ENCODE measurements at places on chromosomes 1 and 21.
A peak's percentile ranks its signal among the peaks of the same experiment; 100 is the strongest.

DNA sequence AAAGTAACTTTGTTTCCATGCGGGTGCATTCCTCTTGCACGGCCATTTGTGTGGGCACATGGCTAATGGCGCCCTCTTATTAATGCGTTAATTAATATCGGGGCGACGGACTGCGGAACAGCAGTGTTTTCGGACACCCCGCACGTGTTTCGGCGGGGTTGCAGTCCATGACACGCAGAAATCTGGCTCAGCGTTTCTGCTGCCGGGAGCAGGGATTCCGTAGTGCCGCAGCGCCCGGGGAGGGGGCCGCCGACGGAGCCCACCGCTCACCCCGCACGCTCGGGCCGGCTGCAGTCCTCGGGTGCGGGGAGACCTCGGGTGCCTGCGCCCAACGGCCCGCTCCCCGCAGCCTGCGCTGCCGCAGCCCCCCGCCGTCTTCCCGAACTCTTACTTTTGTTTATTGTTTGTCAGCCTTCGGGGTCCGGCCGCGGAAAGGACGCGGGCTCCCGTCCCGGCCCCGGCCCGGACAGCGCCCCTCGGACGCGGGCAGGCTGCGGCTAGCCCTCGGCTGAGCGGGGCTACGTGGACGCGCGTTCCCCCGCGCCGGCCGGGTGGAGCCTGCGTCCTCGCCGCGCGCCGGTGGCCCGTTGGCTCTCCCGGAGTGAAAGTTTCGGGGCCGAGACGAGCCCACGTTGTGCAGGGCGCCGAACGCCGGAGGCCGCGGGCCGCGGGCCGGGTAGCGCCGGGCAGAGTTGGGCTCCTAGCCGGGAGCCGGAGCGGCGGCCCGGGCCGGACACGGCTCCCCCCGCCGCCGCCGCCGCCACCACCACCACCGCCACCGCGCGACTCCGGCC, 849 bp downstream of the NFIA start:
- no peak for DNase-seq

GRCh38 chr1:100142343-100142742, 9.4 kb downstream of the TRMT13 start:
- DNase-seq, result no peak

GRCh38 chr1:45752441-45753052, 2.1 kb upstream of the IPP start:
- DNase-seq, result no peak

DNA sequence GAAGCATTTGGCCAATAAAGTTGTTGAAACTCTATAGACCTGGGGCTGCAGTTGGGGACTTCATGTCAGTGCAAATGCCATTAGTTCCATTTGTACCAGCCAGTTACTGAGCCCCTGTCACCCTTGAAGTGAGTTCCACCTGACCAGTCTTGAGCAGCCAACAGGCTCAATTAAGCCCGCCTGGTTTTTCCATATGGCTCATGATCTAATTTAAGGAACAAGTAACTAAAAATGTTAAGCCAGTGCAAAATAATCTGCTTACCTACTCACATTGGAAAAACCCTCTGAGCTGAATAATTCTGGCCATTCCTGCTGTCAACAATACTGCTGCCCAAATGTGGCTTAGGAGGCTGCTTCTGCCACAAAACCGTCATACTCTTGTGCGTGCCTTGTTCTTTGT, 21.6 kb downstream of the NSUN4 start:
- no peak for DNase-seq

DNA sequence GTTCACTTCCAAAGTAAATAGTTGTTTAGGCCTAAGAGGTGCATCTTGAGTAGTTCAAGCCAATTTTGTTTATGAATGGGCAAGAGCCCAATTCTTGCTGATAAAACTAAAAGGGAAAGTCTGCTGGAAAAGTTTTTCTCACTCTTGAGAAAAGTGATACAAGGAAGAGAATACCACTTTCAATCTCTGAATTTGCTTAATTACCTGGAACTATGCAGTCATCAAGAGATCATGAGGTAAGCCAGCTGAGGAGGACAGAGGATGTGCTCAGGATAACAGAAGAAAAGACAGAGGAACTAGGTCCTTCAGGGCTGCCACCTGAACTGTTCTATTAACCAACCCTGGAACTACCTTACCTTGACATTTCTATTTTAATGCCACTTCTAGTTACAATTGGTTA, 42.2 kb downstream of the ILDR2 start:
- no peak for DNase-seq

GRCh38 chr1:88892357-88892877, 1.1 kb upstream of the GTF2B start:
- DNase-seq, result no peak

GRCh38 chr1:167924102-167924501, 10.2 kb upstream of the ADCY10 start:
- DNase-seq, result no peak

- DNase-seq, result no peak
These were observed 3.1 kb upstream of the MMP23B start for GRCh38 chr1:1628754-1629429.

- DNase-seq, result no peak
These were observed 3.2 kb upstream of the TFAP2E start for GRCh38 chr1:35569936-35570335.

- DNase-seq, result no peak
These were observed 44.3 kb downstream of the GPATCH2 start for GRCh38 chr1:217586586-217586985.

DNA sequence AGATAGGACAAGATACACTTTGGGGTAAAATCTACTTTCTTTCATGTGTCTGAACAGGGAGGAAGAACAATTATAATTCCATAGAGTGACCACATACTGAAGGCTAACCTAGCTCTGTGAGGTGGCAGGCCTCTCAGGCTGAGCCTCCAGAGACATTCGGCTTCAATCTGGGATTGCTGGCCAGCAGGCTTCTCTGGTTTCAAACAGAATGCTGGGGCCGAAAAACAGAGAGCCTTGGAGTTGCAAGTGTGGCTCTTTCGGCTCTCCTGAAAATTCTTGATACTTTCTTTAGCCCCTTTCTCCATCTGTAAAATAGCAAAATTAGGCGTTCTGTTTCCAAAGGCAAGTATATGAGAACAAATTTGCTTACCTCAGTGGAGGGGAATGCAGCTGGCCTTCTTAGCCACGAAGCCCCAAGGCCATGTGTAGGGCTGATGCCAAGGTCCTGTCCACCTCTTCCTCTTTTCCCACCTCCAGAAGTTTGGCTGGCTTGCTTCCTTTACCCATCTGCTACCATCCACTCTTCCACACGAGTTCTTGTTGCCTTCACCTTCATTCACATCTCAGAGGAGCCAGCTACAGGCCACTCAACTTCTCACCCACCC, 30.0 kb upstream of the UBE2U start:
- DNase-seq, result no peak

GRCh38 chr1:225896937-225897549, 8.1 kb upstream of the LEFTY1 start:
- peak; percentile 94 for DNase-seq

DNA sequence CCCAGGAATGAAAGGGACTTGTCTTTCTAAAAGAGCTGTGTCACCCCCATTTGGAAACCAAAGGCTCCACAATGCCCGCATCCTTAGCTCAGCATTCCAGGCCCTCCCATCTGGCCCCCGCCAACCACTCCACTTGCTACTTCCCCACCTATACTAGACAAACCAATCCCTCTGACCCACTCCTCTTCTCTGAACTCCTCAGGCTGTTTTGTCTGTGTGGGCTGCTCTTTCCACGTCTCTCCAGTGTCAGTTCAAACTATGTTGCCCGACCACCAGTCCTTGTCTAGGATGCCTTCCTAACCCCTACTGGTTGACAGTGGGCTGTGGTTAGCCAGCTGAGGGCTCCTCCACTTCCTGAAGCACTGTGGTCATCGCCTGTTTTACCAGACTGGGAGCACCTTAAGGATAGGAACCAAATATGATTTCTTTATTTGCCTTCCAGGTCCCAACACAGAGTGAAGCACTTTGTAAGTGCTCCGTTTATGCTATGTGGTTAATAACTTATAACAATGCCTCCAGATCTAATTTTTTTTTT, 8.1 kb upstream of the COA7 start:
- DNase-seq, result no peak

- no peak for DNase-seq
These were observed 12.7 kb downstream of the EFNA3 start for GRCh38 chr1:155091071-155092051.

- DNase-seq, result no peak
These were observed at the start of gene B3GALT6 for GRCh38 chr1:1232208-1232795. TSS of gene B3GALT6 (plus strand) at chr1:1232237. CDS start at chr1:1232279, 42 bp downstream.

DNA sequence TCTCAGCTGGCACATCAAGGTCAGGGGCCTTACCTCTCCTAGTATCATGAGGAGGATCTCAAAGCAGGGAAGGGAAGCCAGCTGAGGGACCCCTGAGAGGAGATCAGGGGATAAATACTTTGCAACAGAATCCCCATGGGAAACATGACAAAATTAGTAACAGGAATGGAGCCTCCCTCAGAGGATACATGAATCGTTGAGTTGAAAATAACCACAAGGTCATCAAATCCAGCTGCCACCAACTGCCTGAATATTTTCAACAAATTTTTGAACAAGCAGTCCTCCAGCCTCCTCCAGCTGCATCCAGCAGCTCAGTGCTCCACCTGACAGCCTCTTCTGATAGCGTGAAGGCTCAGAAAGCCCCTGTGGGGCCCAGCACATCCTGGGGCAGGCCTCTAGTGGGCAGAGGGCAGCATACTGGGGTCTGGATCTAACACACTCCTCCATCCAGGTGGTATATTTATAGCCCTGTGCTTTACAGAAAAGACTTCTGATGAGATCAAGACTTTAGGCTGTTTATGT, 404.3 kb downstream of the NTNG1 start:
- no peak for DNase-seq
